ENCODE measurements at places on chromosomes 1 and 21. TPM values are rescaled to one million over a fixed set of nuclear protein-coding genes. Genes with fewer than 3 reads are reported as not detected.

DNA sequence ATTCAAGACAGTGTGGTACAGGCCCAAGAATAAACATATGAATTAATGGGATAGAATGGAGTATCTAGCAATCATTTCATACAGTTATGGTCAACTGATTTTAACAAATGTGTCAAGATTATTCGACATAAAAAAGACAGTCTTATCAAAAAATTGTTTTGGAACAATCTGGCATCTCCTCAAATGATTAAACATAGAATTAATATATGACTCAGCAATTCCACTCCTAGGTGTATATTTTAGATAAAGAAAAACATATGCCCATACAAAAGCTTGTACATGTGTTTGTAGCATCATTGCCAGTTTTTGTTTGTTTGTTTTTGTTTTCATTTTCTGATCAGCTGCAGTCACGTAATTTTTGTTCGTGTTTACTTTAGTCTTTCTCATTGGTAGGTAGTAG is 1188.3 kb downstream of the BRINP3 start:
- no peak for DNase-seq

Gene SLC37A1
- total RNA-seq = 13.6 TPM

Gene OR6K3
- not detected for total RNA-seq

GRCh38 chr21:40616377-40616704 is 230.6 kb downstream of the DSCAM start:
- no peak for DNase-seq

Gene ADORA3
- 0.53 TPM for total RNA-seq

GRCh38 chr1:205832326-205832751 is 17.6 kb downstream of the PM20D1 start:
- no peak for DNase-seq

Gene NEGR1
- total RNA-seq = 2.0 TPM

Gene FMN2
- total RNA-seq = 7.5 TPM

GRCh38 chr1:3020263-3020909 is 881 bp upstream of the ACTRT2 start:
- DNase-seq = no peak

GRCh38 chr1:241269116-241269515 is 87.9 kb downstream of the RGS7 start:
- DNase-seq = no peak

- no peak for DNase-seq
Measured at GRCh38 chr1:31757204-31757679, 6.9 kb downstream of the ADGRB2 start.

- no peak for DNase-seq
Measured at GRCh38 chr1:61961009-61961408, 218.7 kb downstream of the PATJ start.

DNA sequence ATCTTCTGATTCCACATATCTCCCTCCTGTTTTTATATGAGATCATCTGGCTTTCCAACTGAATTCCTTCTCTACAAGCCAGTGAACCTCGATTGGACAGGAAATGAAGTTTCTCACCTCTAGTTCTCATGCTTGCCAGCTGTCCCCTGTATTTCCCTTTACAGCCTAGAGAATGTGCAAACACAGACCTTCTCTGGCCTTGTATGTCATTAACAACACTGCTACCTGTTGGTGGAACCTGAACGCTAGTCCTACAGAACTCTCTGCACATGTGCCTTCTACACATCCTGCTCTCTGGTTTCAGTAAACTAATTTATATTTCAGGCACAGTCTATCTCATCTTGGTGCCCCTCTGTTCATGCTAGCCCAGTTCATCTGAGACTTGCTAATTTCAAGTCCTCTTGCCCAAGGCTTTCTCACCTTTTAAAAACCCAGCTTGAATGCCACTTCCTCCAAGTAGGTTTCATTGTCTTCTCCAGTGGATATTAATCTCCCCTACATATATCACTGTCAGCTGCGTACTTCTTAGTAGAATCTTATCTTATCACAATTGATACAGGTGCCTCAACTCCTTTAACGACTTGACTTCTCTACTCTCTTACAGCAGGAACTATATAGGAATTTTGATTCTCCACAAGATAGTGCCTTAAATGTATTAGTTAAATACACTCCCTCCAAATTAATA is 549.9 kb downstream of the PLPP3 start:
- no peak for DNase-seq

GRCh38 chr1:32873484-32873883 is 2.8 kb upstream of the FNDC5 start:
- DNase-seq = no peak

- DNase-seq = no peak
Measured at GRCh38 chr1:118335331-118335732, 150.3 kb upstream of the SPAG17 start.

All from glomerular endothelial cell (primary cell).